Activated T-helper 1 cell treated with anti-CD3 and anti-CD28 coated beads, Interleukin-12 subunit alpha, Interleukin-12 subunit beta, Interleukin-2, Interleukin-4 antibody, amounts not matched to agents 30 ng/mL and 10 ng/mL and 1 ng/mL, durations not matched to agents 14 hours and 24 hours and 36 hours (primary cell): ENCODE measurements at places on chromosomes 4 and X. TPM values are rescaled to one million over a fixed set of nuclear protein-coding genes. Genes with fewer than 3 reads are reported as not detected.

Gene WAS
- total RNA-seq = 106 and 122 TPM in 2 replicates

GRCh38 chr4:188647820-188648370 lies 508.7 kb downstream of the TRIML1 start:
- no peak for DNase-seq
- H3K27me3 ChIP-seq = no peaks in the 10 kb centered on the region
- H3K36me3 ChIP-seq = no peaks in the 10 kb centered on the region
- H3K4me3 ChIP-seq = no peak overlapping the region
- no peak overlapping the region for H3K27ac ChIP-seq

Gene FGG
- total RNA-seq = not detected in 2 replicates

DNA sequence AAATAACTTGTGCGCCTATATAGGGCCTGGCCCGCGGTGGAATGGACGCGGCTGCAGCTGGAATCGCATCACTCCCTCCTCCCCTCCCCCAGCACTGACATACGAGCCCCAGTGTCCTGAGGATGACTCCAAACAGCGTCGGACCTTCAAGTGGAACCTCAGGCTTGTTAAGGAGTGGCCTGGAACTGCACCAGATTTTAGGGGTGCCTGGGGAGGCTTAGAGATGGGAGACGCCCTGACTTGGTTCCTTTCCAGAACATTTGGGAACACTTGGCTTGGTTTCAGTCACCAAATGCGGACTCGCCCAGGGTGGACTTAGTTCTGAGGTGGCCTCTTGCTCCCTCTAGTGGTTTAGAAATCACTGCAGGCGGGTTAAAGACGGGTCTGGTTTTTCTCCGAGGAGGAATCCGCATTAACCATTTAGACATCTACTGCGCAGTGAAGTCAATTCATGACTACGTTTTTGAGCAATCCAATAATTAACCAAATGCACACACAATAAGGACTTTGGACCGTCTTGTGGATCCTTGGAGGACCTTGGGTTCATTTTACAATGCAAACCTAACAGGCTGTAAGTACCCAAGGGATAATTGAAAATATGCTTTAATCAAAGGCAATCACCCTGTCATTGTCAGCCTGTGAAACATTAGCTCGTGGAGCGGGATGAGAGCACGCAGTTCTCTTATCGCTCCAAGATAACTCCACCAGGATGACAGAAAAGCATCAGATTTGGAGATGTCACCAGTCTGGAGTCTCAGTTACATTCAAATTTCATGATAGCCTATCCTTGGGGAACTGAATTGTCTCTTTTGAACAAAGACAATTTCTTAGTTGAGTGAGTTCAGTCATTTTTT lies 11.2 kb upstream of the PDGFRA start:
- peaks cover 4% of the 10 kb centered on the region for H3K4me1 ChIP-seq
- H3K27ac ChIP-seq = no peak overlapping the region
- no peak overlapping the region for H3K4me3 ChIP-seq
- DNase-seq = peak; percentile 19
- H3K27me3 ChIP-seq = peaks cover 23% of the 10 kb centered on the region

Gene EVC2
- 0.32 and 0.54 TPM in 2 replicates for total RNA-seq

DNA sequence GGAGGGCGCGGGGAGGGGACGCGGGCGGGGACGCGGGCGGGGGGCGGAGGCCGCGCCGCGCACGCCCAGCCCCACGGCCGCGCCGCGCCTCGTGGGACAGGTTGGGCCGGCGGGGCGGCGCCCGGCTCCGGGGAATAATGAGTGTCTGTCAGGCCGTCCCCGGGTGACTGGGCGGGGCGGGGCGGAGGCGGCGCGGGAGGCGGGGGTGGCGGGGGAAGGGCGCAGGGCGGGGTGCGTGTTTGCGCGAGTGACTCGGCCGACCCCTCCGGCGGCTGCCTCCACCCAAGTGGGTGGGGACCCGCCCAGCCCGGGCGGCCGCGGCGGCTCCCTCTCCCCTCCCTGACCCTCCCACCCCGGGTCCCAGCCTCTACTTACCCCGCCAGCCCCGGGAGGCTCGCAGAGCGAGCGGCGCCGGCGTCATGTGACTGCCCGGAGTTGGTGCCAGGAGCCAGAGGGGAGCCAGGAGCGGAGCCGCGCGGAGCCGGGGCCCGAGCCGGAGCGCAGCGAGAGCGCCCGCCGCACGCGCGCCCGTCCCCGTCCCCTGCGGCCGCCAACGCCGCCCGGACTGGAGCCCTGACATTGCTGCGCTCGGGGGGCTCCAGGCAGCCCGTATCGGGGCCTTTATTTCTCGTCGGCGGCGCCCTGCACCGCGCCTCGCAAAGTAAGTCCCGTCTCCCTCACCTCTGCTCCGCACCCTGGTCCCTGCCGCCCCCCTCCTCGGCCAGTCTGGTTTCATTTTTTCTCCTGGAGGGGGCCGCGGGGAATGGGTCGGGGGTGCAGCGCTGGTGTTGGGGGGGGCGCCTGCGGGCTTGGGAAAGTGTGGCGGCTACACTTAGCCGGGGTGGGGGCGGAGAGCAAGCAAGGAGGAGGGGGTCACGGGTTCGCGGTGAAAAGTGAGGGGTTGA lies at the start of gene KLF3:
Gene KLF3 (plus strand): TSS at position 399 of the 905 bp plus-strand sequence. CDS start 16,427 bp downstream, outside the sequence.
- DNase-seq = peak; percentile 86
- peak within 1 kb of the TSS; percentile 85 for H3K4me3 ChIP-seq
- H3K4me1 ChIP-seq = peaks cover 55% of the 10 kb centered on the region
- H3K36me3 ChIP-seq = peaks cover 9% of the 10 kb centered on the region
- H3K27ac ChIP-seq = peak within 1 kb of the TSS; percentile 53

DNA sequence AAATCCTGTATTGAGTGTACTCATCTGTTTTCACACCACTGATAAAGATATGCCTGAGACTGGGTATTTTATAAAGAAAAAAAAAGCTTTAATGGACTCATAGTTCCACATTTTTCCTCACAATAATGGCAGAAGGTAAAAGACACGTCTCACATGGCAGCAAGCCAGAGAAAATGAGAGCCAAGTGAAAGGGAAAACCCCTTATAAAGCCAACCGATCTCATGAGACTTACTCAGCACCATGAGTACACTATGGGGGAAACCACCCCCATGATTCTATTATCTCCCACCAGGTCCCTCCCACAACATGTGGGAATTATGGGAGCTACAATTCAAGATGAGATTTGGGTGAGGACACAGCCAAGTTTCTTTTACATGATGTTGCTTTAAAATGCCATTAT lies 171.9 kb downstream of the GALNTL6 start:
- H3K4me3 ChIP-seq = no peak overlapping the region
- H3K27ac ChIP-seq = no peak overlapping the region
- no peak for DNase-seq
- H3K36me3 ChIP-seq = no peaks in the 10 kb centered on the region

- H3K27ac ChIP-seq = no peak overlapping the region
- DNase-seq = no peak
- H3K27me3 ChIP-seq = no peaks in the 10 kb centered on the region
- no peak overlapping the region for H3K4me3 ChIP-seq
- no peaks in the 10 kb centered on the region for H3K36me3 ChIP-seq
Measured at GRCh38 chrX:150683536-150684146, 9.6 kb upstream of the MTMR1 start.

GRCh38 chrX:148600131-148600530 lies 99.7 kb downstream of the AFF2 start:
- H3K27ac ChIP-seq = no peak overlapping the region
- no peaks in the 10 kb centered on the region for H3K27me3 ChIP-seq
- H3K36me3 ChIP-seq = no peaks in the 10 kb centered on the region
- no peak for DNase-seq
- no peaks in the 10 kb centered on the region for H3K4me1 ChIP-seq

Gene MAGEA4
- total RNA-seq = not detected in 2 replicates

Gene GAK
- 146 and 149 TPM in 2 replicates for total RNA-seq

DNA sequence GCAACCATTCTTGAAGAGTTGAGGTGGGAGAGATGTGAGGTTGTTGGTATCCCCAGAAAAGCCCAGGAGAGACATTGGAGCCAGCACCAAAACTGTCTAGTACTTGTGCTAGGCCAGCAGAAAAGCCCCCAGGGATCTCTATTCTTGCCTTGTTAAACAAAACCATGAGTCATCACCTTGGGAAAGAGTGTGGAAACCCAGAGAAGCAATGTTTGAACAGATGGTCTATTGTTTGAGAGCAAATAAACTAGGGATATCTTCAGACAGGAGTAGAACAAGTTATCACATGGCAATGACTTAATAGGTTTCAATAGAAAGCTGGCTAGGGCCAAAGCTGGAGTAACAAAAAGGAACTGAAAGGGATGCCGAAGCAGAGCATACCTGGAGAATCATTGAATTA lies 195.7 kb upstream of the CASK start:
- H3K27me3 ChIP-seq = no peaks in the 10 kb centered on the region
- H3K27ac ChIP-seq = no peak overlapping the region
- DNase-seq = no peak
- H3K4me3 ChIP-seq = no peak overlapping the region
- H3K36me3 ChIP-seq = peaks cover 4% of the 10 kb centered on the region
- peaks cover 15% of the 10 kb centered on the region for H3K4me1 ChIP-seq

- H3K27ac ChIP-seq = no peak overlapping the region
- H3K4me1 ChIP-seq = no peaks in the 10 kb centered on the region
- DNase-seq = no peak
Measured at GRCh38 chrX:140815868-140816267, 106.3 kb downstream of the LINC00632 start.

- H3K27ac ChIP-seq = peak overlapping the region; percentile 58
- no peaks in the 10 kb centered on the region for H3K27me3 ChIP-seq
- H3K4me1 ChIP-seq = peaks cover 26% of the 10 kb centered on the region
Measured at GRCh38 chrX:30637874-30638815, 15.1 kb upstream of the GK start.

GRCh38 chr4:143773998-143774895 lies 73.8 kb upstream of the FREM3 start:
- no peak overlapping the region for H3K4me3 ChIP-seq
- no peaks in the 10 kb centered on the region for H3K4me1 ChIP-seq
- peaks cover 4% of the 10 kb centered on the region for H3K27me3 ChIP-seq
